ENCODE measurements at places on chromosomes 7 and 10. TPM values are rescaled to one million over a fixed set of nuclear protein-coding genes. Genes with fewer than 3 reads are reported as not detected.

- no peak for DNase-seq
Measured at GRCh38 chr10:124707551-124707950, 36.6 kb downstream of the FAM53B start.

- DNase-seq, result no peak
Measured at GRCh38 chr7:136853654-136854053, 14.8 kb upstream of the CHRM2 start.

- no peak for DNase-seq
Measured at GRCh38 chr7:29314148-29314547, 119.6 kb downstream of the CHN2 start.

DNA sequence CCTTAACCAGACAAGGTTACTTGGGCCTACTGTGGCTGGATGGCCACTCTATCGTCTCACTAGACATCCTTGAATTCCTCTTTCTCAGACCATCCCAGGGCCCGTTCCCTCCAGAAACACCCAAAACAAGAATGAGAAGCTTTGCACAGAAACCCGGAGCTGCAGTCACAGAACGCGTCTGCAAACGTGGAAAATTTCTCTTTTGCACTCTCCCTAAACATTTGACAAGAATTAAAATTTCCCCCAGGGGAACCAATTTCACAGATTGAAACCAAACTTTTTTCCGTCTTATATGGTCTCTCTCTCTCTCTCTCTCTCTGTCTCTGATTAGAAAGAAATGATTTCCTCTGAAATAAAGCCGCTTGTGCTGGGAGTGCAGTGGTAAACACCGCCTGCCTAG lies 120.7 kb downstream of the MKX start:
- no peak for DNase-seq

DNA sequence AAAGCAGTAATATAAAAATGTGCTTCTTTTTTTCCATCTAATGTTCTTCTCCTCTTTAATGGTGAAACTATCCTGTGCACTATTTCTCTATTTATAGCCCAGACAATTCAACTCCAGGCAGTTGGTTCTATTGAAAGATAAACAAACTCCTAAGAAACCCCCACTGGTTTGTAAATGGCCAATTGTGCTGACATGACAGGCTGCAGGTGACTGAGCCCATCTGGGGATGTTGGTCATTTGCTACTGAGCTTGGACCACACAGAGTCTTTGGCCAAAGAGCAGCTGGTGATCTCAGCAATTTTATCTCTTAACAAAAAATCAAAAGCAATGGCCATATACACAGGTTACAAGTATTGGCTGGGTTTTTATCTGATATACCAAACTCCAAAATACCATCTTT lies 631.8 kb upstream of the CELF2 start:
- no peak for DNase-seq

Gene GSDME
- 16.3 TPM for total RNA-seq

- DNase-seq, result no peak
Measured at GRCh38 chr7:16548428-16548827, 21.8 kb downstream of the LRRC72 start.

- DNase-seq, result no peak
Measured at GRCh38 chr7:5696346-5697110, 84.9 kb downstream of the RNF216 start.

Data from aorta (tissue), 5 donors.